ENCODE measurements at places on chromosomes 5 and 9.
A peak's percentile ranks its signal among the peaks of the same experiment; 100 is the strongest.

GRCh38 chr9:96317335-96317980, 15.5 kb upstream of the HSD17B3 start:
- peak; percentile 88 for DNase-seq

DNA sequence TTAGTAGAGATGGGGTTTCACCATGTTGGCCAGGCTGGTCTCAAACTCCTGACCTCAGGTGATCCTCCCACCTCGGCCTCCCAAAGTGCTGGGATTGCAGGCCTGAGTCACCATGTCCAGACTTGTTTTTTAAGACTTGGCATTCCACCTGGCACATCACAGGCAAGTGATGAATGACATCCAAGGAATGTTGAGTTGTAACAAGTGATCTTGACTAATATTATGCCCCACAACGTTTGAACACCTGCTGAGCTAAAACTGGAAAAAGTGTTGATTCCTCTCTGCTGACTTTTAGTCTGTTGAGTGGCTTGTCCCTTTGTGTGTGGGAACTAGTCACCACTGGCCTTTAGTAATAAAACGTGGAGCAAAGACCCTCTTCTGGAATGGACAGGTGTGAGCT, 54.6 kb downstream of the SUB1 start:
- DNase-seq, result no peak

- no peak for DNase-seq
These were observed 25.3 kb downstream of the DAP start for GRCh38 chr5:10735569-10736276.

GRCh38 chr5:76679231-76679630, 36.7 kb upstream of the F2R start:
- DNase-seq, result no peak

DNA sequence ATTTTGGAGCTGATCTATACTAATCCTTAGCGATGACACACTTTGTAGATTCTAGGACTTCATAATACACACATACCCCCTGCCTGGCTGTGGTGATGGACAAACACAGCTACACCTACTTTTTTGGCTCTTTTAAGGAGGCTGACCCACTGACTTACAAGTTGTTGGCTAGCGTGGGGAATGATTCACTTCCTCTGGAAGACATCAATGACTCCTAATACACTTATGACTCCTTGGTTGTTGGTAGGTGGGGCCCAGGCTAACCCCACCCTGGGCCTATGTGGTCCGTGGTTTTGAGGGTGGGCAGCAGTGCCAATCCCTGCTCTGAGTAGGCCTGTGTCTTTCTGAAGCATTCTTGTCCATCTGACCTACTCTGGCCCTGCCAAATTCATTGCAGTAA, 144.4 kb downstream of the SLC12A2 start:
- peak; percentile 17 for DNase-seq
